Uterus (tissue), 4 donors: ENCODE measurements at places on chromosomes 6 and 20.
A peak's percentile ranks its signal among the peaks of the same experiment; 100 is the strongest.

DNA sequence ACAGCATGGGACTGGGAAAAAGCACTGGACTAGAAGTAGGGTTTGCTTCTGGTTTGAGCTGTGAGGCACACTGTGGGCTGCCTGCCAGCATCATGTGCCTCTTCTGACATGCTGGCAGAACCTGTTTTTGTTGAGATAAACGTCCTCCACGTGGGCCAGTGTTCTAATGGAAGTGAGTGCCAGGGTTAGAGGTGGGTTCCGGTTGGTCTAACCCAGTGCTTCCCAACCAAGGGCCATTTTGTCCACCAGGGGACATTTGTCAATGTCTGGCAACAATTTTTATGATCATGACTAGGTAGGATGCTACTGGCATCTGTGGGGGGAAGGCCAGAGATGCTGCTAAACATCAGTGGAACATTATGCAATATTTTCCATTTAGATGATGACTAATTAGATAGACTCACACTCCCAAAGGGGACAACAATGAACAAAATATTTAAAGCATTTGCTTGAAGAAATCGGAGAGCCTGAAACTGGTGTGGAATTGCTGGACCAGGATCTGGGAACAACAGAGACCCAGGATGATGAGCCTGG lies 7.8 kb upstream of the APMAP start:
- peak; percentile 80 for DNase-seq

- no peak for DNase-seq
Measured at GRCh38 chr6:23089981-23090380, 520.6 kb downstream of the HDGFL1 start.

DNA sequence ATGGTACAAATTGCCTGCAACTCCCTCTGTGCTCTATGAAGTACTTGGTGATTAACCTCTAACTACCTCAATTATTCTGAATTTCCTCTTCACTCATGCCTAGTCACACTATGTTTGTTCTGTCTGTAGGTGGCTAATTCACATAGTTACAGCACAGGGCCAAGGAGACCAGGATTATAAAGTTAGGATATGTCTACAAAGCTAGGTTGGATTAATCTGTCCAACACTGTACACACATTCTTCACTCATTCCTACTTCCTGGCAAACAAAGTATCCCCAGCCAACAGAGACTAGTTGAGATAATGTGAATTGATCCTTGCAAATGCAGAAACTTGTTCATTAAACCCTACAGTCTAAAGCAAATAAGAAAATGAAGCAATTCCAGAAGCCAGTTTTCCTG lies 269.8 kb downstream of the HACE1 start:
- no peak for DNase-seq

DNA sequence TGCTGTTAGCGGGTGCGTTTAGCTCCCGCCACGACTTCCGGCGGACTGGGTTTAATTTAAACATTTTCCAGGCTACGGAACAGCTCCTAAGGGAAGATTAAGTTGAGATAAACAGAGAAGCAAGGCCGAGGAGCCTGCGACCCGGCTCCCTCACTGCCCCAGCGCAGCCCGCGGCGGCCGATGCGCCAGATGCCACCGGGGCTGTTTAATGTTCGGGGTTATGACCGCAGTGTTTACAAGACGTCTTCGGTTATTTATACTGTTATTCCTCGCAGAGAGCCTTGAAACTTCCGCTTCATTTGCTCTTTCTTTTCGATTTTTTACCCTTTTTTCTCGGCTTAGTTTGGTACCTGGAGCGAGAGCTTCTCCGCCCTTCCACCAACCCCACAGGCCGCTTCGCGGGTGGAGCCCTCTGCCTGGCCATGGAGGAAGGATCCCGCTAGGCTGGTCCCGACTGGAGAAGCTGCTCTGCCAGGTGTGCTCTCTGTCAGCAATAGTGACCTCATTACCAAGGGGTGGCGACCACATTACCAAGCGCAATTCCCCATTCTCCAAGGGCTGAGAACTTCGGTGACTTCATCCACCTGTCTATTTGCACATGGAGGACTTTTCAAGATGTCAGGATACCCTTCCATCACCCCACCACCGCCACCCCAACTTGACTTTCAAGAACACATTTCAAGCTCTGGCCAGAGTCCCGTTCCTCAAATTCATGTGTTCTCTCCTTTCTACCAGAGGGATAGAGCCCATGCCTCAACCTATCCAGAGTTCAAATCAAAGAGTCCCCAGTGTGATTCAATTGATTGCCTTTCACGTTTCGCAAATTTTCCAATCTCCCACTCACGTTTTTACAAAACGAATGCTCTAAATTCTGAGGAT lies 4.1 kb downstream of the TCF21 start:
- DNase-seq = no peak

GRCh38 chr6:64973142-64973541 lies 733.9 kb downstream of the EYS start:
- no peak for DNase-seq

- no peak for DNase-seq
Measured at GRCh38 chr20:46365487-46366220, 40.8 kb downstream of the ELMO2 start.

DNA sequence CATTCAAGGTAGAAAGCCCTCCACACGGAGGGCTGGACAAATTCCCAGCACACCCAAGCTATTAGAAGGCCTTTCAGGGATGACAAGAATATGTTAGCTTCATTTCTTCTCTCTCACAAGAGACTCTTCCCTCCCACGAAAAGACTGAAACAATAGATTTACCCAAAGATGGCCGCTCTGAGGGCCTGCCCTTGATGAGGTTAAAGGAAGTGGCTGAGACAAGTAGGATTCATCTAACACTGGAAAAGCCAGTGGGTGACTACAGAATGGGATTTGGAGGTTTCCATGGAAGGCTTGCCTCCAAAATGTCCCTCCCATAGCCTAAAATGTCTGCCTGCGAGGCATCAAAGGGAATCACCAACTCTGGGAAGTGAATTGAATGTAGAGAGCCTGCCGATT lies 277.6 kb downstream of the CLIC5 start:
- DNase-seq = no peak

GRCh38 chr6:17280138-17280537 lies 1.0 kb upstream of the RBM24 start:
- no peak for DNase-seq

DNA sequence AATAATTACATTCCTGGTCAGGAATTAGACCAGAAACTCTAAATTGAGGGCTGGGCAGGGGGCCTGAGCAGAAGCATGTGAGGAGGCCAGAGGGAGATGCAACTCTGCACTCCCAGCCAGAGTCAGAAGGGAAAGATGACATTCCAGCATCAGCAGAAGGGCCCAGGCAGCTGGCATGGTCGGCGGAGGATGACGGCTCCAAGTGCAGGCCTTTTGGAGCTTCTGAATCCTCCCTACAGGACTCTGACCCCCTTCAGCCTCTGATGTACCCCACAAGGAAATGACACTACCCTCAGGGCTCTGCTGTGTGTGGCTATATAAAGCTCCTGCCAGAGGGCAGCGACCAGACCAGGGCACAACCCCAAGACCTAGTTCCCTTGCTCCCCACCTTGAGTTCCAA lies 1.9 kb downstream of the LRFN2 start:
- DNase-seq = no peak

- DNase-seq = no peak
Measured at GRCh38 chr20:63347081-63347741, 13.9 kb downstream of the CHRNA4 start.

DNA sequence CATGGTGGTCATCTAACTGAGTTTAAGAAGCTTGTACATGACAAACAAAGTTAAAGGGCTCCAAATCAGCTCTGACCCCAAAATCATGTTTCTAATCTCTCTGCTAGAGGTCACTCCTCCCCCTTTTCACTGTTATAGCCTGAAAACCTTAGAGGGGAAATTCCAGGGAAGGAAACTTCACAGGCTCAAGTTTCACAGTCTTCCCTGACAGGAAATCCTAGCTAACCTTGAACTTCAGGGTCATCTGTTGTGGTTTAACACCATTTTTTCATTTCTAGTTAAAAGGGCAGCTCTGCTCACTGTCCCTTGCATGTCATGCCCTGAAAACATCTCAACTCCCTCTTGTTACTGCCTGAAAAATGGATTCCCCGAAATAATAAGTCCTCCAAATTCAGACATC lies 104.4 kb upstream of the BMP2 start:
- no peak for DNase-seq

DNA sequence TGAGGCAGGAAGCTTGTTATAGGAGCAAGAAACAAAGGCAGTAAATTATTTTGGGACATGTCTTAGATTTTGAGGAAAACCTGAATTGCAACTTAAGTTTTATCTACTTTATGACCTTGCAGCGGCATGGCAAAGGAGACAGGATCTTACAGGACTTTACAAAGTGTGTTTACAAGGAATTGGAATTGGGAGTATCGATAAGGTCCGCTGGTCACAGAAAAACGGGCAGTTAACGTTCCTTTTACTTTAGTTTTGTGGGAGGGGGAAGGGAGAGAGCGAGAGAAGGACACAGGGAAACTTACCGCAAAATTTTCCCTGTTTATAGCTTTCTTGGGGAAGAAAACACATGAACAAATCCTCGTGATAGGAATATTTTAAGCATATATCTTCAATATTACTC lies 1607.2 kb downstream of the GRIK2 start:
- DNase-seq = no peak

GRCh38 chr20:60034231-60035110 lies 76.2 kb downstream of the CDH26 start:
- no peak for DNase-seq

- no peak for DNase-seq
Measured at GRCh38 chr20:62702895-62703852, 5.5 kb upstream of the NTSR1 start.
